Inflammatory macrophage treated with lipopolysaccharide for 4 hours (primary cell): ENCODE measurements at places on chromosomes 2 and 18.

- DNase-seq: peak; percentile 72
These were observed 16.4 kb upstream of the LPIN2 start for GRCh38 chr18:3029215-3029952.

DNA sequence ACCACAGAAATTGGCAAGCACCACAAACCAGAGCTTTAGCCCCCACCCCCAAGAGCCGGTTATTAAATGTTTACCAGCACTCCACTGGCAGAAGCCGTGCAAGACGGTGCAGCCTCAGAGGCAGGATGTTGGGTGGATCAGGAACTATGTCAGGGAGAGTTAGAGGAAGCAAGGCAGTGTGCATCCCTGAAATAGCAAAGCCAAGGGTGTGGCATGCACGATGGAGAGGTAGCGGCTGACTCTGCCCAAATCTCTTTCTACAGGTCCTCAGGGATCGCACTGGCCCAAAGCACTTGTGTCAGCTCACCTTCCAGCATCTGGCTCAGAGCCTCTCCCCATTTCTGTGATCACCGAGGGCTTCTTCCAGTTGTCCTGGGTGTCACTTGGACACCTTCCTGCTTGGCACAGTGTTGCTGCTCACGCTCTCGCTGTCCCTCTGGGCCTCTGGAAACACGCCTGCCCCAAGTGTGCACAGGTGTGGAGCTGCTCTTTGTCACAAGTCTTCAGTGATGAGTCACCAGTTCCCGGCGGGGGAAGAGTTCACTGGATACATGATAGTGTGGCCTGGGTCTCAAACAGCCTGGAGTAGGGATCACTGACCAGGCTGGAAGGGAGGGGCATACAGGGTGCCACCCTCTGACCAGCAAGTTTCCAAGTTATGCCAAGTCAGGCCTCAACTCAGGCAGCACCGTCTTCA lies 17.3 kb upstream of the B3GNT7 start:
- no peak for DNase-seq

DNA sequence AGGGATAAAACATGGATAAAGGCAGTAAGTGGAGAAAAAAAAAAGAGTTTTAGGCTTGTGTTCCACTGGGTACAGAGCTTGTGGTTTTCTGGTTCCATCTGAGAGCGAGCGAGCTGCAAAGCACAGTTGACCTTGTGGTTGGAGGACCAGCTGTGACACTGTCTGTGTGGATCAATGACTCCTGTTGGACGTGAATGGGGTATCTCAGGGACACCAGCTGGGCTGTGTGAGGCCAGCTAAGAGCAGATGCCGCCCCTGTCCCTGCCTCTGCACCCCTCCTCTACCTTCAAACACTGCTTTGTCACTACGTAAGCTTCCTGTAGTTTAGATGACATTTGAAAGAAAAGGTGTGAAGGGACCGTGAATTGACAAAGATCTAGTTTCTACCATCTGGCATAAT lies 67.8 kb downstream of the QPCT start:
- DNase-seq: no peak

- DNase-seq: no peak
These were observed 734.9 kb downstream of the NUP35 start for GRCh38 chr2:183859129-183859528.

- DNase-seq: no peak
These were observed 62.4 kb downstream of the DDX1 start for GRCh38 chr2:15653806-15654726.

DNA sequence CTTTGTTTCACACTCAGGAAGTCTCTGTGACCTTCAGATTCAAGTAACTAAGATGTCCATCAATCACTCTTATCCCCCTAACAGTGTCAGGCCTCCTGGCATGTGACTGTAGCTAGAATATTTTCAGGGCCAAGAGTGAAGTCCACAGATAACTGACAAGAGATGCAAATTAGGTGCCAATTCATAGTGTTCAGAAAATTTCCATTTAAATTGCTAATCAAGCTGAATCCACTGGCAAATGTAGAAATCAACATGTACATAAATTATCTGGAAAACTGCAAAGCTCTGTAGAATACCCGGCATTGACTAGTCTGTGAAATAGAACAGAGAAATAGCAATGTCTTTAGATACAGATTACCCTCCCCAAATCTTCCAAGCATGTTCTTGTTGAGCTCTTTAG lies 38.6 kb upstream of the ARL4C start:
- no peak for DNase-seq

DNA sequence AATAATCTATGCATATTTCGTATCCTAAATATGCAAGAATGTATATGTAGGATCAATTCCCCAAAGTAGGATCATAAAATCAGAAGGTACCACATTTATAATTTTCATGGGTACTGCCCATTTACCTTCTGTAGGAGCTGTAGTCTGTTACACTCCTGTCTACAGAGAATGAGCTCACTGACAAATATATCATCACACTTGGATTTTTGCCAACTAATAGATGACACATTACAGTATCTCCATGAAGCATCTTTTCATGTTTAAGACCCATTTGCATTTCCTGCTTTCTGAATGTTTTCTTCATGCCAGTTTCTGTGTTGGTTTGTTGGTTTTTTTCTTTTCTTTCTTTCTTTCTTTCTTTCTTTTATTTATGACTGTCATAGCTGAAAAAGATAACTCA lies 70.9 kb upstream of the EML6 start:
- no peak for DNase-seq

DNA sequence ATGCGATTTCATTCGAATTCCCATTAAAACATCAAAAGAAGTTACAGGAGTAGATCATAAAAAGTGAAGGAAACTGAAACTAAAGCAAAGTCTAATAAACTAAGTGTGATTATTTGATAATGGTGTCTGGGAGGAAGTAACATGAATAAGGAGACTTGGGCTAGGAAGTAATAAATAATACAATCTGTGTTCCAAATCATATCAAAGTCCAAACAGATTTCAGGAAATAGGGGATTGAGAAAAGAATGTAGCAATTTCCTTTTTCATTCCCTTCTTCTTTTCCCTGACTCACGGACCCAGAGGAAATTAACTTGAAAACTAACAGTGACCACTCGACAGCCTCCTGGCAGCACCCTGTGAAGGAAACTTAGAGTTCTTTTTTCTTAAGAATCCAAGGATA lies 758.4 kb upstream of the GCFC2 start:
- no peak for DNase-seq

GRCh38 chr2:72155737-72156136 lies 8.1 kb upstream of the CYP26B1 start:
- no peak for DNase-seq

DNA sequence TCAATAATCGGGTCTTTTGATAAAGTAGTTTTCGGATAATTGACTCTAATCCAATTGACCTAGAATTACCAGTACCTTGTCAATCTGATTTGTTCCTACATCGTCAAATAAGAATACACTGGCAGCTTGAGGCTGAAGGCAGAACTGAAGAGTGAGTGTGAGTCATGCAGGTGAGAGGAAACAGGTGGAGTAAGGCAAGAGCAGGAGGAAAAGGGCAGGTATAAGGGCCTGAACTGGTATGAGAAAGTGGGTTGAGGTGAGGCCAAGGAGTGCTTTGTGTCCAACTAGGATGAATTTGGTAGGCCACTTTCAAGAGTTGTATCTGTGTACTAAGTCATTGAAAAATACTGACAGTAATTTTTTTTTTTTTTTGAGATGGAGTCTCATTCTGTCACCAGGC lies 186.0 kb downstream of the ZNF385B start:
- no peak for DNase-seq

GRCh38 chr2:213415093-213415492 lies 130.8 kb downstream of the SPAG16 start:
- DNase-seq: no peak

DNA sequence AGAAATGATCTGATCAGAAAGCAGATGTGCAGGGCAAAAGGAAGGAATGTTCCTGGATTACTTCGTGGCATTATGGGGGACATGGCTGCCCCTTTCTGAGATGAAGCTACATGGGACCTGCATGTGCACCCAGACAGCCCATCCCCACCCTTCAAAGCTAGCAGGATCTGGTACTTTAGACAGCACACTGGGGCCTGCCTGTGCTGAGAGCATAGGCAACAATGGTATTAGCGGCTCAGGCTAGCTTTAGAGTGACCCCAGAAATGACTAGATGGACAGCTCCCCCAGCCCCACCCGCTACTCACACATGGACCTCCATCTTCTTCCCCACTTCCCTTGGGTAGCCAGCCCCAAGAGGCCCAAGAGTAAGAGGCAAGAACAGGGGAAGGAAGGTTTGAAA lies 61.5 kb upstream of the NFE2L2 start:
- DNase-seq: no peak

DNA sequence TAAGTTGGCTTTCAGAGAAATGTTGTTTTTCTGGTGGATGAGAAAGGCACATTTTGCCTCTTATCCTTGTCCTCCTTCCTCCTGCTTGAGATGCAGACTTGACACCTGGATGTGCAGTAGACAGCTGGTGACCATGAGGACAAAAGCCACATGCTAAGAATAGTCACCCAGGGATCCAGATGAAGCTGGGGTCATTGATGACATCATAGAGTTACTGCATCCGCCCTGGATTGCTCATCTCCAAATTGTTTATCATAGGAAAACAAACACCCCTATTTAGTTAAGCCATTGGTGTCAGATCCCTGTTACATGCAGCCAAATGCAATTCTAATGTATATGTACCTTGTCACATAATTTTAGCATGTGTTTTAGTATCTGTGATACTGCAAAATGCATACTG lies 16.3 kb upstream of the SLC1A4 start:
- DNase-seq: no peak

DNA sequence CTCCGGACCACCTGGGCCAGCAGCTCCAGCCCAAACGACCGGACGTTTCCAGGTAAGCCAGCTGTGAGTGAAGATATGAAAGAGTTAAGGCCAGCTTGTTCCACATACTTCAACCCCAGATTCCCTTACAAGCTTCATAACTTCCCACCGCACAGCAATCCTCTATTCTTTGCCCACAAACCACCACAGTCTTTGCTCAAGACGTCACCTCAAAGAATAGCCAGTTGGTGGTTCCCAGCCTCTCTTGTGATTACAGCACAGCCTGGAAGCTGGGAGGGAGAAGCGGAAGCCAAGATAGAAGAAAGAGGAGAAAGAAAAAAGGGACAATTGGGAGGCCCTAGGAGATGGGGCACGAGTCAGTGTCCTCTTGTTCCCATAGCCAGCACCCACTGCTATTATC lies 70.6 kb downstream of the NRP2 start:
- DNase-seq: no peak
